ENCODE measurements at places on chromosomes 3 and 15.

GRCh38 chr15:63983061-63983711 is 63.1 kb downstream of the DAPK2 start:
- no peak for DNase-seq

DNA sequence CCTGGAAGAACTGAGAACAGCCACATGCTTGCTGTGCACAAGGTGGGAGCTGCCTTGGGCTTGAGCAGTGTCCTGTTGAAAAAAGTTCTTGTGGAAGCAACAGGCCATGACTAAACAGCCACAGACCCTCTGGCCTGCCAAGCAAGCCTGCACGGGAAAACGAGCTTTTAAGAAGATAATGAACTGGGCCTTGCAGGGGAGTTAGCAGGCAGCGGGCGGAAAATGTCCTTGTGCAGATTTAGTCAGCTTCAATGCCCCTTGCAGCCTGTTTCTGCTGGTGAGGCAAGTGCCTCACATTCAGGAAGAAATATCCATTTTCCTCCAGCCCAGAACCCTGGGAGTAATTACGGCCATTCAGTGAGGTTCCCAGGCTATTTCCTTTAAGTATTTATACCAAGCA is 126.2 kb upstream of the KLHL25 start:
- DNase-seq = no peak

DNA sequence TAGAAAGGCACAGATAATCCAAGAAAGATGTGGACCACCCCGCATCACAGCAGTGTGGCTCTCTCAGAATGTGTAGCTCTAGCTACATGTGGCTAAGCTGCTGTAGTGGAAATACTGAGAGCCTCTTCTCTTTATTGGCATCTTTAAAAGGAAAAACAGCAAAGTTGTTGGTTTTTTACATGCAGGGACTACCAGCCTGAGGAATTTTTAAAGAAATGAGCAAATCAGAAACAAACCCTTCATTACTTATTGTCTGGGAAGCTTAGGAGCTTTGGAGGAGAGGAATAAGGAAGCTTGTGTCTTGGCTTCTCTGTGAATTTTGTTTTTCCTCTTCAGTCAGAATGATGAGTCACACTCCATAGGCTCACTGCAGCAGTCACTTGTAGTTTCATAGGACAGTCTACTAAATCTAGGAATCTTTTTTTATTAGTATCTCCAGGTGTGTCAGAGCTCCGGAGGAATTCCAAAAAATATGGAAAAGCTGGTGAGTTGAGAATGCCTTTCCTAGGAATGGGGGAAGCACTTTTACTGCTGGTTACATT is 27.5 kb downstream of the POLG start:
- DNase-seq = no peak

GRCh38 chr15:60647246-60647645 is 168.3 kb upstream of the ICE2 start:
- no peak for DNase-seq

Data from stimulated activated CD8-positive, alpha-beta memory T cell treated with anti-CD3 and anti-CD28 coated beads, Interleukin-7, amount 100 ng/mL, for 1 hour (primary cell).